ENCODE measurements at places on chromosomes 5 and 9.

- no peak for DNase-seq
These were observed 338.6 kb downstream of the PTPRD start for GRCh38 chr9:10274175-10274574.

GRCh38 chr5:172841256-172841655, 7.2 kb downstream of the ERGIC1 start:
- DNase-seq = no peak

DNA sequence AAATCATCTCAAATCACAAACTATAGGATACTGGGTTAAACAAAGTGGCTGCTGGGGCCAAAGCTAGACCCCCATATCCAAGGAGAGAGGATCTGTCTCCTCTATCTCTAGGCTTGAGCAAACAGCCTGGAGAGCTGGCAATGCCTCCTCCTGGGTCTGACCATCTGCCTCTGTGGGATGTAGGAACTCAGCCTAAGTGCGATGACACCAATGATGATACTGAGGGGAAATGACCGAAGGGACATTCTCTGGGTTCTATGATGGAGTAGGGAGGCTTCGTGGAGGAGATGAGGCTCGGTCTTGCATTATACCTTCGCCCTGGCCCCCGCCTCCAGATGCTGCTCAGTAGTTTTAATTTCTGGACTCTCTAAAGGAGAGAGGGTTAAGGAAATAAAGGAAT, 9.3 kb upstream of the SPATA24 start:
- DNase-seq = no peak

GRCh38 chr5:145825751-145826180, 9.4 kb downstream of the PRELID2 start:
- no peak for DNase-seq

GRCh38 chr5:137561608-137562007, 62.5 kb upstream of the SPOCK1 start:
- DNase-seq = no peak

- DNase-seq = no peak
These were observed 2.9 kb upstream of the NDST1 start for GRCh38 chr5:150505041-150505511.

- peak; percentile 14 for DNase-seq
These were observed at the start of gene ADAMTS2 for GRCh38 chr5:179345433-179346321. ADAMTS2 (minus strand) TSS chr5:179345461; CDS start chr5:179345328, 133 bp downstream.

DNA sequence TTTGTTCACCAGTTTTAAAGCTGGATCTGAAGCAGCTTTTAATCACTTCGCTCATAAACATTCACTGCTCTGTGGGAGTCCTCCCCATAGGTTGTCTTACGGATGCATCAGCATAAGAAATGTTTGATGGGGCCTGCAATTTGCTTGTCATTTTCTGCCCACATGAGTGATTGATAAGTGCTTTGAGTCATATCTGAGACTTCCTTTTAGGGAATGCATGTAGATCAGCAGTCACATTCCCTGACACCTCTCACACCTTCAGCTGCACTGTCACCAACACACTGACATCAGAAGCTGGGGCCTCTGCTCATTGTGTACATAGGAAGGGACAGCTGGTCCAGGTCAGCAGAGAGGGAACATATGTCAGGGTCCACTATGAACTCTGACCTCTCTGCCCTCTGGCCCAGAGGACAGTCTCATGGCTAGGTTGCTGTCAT, 84.1 kb upstream of the SPATA31D4 start:
- no peak for DNase-seq

DNA sequence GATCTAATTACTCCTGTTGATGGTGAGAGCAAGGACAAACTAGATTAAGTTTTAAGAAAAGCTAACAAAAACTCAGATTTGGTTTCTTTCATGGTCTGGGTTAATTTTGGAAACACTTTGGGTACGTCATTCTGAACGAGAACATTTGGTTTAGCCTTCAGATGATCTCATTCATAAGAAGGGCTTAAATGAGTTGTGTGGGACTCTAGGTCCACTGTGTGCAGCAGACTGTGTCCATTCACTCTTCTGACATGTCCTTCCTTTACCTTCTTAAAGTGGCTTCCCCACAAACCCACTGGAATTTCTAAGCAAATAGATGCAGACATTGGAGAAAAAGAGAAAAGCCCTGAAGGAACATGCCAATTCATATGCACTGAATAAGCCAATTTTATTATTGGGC, 96.8 kb downstream of the FBXO4 start:
- no peak for DNase-seq

- DNase-seq = no peak
These were observed 145.8 kb upstream of the TUT7 start for GRCh38 chr9:86500031-86500430.

DNA sequence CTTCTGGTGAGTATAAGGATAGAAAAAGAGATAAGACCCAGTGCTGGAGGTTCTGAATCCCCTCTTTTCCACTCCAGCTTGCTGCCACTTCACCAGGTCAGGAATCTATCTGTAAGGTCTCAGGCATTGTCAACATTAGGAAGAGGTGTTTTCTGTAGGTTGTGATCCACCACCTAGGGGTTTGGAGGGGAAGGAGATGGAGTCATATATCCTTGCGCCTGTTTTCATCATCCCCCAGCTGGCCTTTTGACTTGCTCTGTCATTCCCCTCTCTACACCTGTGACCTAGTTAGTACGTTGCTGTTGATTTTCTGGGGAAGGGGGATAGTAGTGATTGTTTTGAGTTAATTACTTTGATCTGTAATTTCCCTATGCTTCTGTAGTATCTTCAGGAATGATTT, 20.5 kb downstream of the SPINK5 start:
- no peak for DNase-seq

- DNase-seq = no peak
These were observed 69.4 kb downstream of the HMCN2 start for GRCh38 chr9:130334915-130335314.

DNA sequence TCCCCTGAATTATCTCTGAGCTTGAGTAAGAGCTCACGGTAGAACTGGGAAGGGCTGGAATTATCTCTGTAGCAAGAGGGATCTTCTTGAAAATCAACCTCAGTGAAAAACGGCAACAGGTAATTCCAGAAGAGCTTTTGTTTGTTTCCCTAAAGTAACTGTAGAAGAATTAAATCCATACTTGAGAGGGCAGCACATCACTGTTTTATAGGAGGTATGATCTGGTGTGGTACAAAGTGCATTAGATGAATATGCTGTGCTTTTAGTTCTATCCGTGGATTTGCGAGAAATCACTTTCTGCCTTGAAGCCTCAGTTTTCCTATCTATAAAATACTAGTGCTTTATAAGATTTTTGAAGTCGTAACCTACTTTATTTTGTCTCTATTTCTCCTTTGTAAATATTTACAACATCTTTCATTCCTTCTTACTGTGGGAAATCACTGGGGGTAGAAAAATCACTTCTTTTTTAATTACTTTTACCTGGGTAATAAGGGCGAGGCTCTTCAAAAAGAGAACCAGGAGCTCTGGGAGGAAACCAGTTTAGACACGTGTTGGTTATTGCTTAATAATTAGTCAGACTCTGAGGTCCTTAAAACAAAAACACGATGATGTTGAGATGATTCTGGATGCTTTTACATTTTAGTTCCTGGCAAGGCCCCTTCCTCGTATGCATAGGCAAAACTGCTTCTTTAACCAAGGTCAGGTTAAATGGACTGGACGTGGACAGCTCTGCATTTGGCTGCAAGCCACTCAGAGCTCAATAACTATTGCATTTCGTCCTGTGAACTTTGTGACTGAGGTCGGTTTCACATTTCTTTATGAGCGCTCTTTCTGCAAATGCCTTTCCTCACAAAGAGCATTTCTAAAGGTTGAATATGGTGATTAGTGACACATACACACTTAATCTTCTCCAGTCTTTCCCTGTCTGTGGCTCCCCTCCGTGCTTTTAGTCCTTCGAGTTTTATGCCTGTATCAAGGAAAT, 376.1 kb downstream of the BRINP1 start:
- no peak for DNase-seq

- no peak for DNase-seq
These were observed 17.9 kb downstream of the COL15A1 start for GRCh38 chr9:98961513-98962180.

DNA sequence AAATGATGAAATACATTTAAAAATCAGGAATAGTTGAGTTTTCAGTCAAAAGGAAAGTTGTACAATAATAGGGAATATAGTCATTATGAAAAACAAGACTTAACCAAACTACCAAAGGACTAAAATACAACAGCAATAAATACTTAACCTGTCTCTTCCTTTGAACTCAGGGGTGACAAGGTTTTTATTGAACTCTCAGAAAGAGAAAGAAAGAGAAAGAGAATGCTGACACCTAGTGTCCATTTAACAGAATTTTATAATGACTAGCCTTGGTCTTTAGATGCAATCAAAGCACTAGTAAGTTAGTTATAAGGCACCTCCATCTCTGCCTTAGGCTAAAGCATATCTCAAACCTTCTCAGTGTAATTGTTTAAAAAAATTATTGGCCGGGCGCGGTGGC, 47.5 kb downstream of the UIMC1 start:
- DNase-seq = peak; percentile 3

DNA sequence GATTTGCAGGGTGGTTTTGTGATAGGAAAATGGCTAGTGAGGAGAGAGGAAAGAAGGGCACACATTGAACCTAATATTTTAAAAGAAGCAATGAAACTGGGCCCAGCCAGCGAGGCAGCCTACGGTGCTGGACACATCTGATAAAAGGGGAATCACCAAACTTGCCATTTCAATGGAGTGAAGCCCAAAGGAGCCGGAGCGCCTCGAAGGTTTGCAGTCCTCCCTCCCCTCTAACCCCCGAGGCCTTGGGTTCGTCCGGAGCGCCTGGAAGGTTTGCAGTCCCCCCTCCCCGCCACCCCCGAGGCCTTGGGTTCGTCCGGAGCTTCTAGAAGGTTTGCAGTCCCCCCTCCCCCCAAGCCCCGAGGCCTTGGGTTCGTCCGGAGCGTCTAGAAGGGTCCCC, 132.6 kb downstream of the TENT4A start:
- no peak for DNase-seq

- DNase-seq = no peak
These were observed 7.3 kb downstream of the QSOX2 start for GRCh38 chr9:136238342-136238732.

DNA sequence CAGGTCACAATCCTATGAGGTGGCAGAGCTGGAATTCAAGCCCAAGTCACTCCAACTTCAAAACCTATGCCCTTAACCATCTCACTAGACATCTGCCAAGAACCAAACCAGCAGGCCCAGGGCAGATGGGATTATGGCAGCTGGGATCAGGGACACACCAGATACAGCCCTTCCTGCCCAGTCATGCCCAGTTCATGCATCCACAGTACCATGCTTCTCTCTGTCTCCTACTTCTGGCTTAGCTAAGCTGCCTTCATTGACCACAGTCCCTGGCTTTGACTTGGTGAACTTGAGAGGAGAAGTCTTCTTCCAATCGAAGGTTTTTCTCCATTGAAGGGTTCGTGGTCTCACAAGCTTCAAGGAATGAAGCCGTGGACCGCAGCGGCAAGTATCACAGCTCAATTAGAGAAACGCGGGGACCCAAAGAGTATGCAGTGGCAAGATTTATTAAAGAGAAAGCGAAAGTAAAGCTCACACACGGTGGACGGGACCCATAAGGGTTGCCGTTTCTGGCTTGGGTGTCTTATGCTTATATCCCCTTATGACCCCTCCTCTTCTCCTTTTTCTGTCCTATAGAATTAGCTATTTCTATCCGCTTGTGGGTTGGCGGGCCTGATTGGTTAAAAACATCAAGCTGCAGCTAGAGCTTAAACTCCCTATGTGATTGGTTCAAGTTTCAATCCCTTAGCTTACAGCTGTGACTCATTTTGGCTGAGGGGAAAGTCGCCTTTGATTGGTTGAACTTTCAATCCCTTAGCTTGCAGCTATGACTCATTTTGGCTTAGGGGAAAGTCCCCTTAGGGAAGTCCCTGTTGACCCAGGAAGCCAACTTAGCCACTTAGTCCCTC, 101.2 kb downstream of the TRIM36 start:
- no peak for DNase-seq

DNA sequence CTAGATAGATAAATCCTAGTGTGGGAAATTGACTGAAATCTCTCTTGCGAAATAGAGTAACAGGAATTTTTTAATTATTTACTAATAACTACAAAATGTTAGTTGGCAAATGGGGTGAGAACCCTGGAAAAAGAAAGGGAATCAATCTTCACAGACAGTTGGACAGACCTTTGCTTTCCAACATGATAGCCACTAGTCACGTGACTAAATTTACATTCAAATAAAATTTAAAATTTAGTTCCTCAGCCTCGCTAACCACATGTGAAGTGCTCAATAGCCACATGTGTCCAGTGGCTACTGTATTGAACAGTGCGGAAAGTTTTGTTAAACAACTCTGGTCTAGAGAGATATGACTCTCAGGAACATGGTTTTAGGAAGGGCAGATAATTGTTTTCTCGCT, 289.9 kb upstream of the RASA1 start:
- DNase-seq = no peak

GRCh38 chr5:16467363-16468219, 2.0 kb upstream of the ZNF622 start:
- DNase-seq = no peak

DNA sequence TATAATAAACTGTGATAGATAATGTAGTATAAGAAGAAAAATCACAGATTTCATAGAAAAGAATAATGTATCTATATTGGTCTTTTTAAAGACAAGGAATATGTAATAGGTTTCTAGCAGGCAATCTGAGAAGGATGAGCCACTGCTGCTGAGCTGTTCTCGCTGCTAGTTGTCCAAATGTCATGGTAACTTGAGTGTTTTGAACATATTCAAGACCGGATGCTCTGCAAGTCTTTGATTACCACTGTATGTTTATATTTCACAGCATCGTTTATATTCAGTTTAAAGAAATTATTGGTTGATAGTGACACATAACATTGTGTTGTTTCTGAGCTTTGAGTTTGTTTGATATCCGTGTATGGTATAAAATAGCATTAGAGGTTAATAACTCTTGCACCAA, 9.6 kb downstream of the C5orf47 start:
- no peak for DNase-seq

GRCh38 chr5:126519637-126520592, 75.1 kb downstream of the ALDH7A1 start:
- no peak for DNase-seq

GRCh38 chr5:66209794-66210193, 65.7 kb downstream of the SREK1 start:
- DNase-seq = no peak

GRCh38 chr5:174188295-174188694, 142.8 kb downstream of the NSG2 start:
- DNase-seq = no peak

GRCh38 chr5:140174465-140175366, at the start of gene CYSTM1:
CYSTM1 (plus strand) TSS chr5:140175188; CDS start chr5:140194466, 19,278 bp downstream.
- peak; percentile 76 for DNase-seq

- DNase-seq = no peak
These were observed 506 bp downstream of the ZBTB6 start for GRCh38 chr9:122912671-122912963.

DNA sequence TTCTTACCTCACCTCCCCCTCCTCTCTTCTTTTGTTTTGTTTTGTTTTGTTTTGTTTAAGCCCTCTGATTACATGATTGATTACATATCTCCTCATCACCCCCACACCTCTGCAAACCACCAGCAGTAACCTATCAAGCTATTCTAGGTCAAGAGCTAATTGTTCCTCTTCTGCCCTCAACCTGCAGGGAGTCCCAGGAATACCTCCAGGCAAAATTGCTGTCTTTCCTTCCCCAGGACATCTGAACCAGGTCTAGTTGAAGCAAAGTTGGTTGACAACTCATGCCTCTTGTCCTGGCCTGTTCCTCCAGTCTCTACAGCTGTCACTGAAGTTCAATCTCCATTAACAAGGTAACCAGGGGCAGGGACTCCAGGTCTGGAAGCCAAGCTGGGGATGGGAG, 80.0 kb upstream of the PTGER4 start:
- no peak for DNase-seq
